ENCODE measurements at places on chromosomes 13 and 19. TPM values are rescaled to one million over a fixed set of nuclear protein-coding genes. Genes with fewer than 3 reads are reported as not detected.

GRCh38 chr13:35593651-35594050, 117.2 kb upstream of the MAB21L1 start:
- no peak for DNase-seq

- DNase-seq = no peak
Measured at GRCh38 chr13:72430923-72431322, 296.5 kb downstream of the MZT1 start.

- no peak for DNase-seq
Measured at GRCh38 chr13:51771418-51772104, 32.4 kb downstream of the DHRS12 start.

- DNase-seq = peak; percentile 89
Measured at GRCh38 chr19:48837051-48837524, 797 bp upstream of the HSD17B14 start.

DNA sequence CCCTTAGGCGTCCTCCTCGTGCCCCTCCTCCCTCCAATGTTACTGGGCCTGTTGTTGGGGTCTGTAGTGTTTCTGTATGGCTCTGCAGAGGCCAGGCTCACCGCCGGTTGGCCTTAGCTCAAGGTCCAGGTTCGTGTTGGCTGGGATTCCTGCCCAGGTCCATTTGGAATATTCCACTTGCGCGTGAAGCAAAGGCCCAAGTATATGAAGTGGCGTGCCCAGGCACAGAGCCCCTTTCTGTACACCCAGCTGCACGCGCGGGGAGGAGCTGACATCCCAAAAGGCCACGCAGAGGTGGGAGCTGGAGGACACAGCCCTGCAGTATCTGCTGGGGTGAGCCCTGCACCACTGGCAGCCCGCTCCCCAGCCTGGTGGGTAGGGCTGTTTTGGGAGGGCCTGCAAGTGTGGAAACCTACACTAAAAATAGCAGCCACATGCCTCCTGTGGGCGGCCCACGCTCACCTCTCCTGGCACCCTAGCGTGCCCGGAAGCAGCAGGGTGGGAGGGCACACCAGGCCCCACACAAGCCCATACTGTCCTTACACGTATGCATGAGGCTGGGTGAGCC, 30.2 kb downstream of the CRTC1 start:
- no peak for DNase-seq

GRCh38 chr19:13069415-13070359, 33.0 kb downstream of the LYL1 start:
- DNase-seq = no peak

GRCh38 chr19:39843919-39844793, 2.0 kb downstream of the FBL start:
- peak; percentile 72 for DNase-seq

Gene SNRPD2
- polyA plus RNA-seq = 281 TPM

Gene SPRED3
- polyA plus RNA-seq = 1.7 TPM

Measured in B cell (primary cell).